ENCODE measurements at places on chromosomes 3 and 15. TPM values are rescaled to one million over a fixed set of nuclear protein-coding genes. Genes with fewer than 3 reads are reported as not detected.

DNA sequence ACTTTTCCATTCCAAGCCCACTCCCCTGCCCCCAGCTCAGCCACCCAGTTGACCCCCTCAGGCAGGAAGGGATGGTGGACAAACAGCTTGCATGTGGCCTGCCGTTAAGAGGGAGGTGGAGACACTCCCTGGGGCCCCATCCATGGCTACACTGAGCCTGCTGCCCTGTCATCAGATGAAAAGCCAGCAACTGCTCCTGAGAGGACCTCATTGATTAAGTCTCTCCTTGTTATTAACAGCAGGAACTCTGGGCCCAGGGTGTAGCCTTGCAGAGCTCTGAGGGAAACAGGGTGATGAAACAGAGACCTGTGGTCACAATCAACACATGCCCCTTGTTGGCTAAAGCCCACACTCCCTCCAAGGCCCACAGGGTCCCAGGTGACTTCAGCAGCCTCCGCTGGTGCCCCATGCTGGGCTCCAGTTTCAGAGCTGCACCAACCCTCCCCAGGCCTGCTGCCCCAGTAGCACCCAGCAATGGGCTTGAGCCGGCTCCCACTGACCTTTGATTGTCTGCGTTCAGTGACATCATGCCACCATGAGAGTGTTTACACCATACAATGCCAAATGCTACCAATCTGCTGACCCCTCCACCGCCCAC, 22.3 kb upstream of the TLE3 start:
- DNase-seq = no peak

DNA sequence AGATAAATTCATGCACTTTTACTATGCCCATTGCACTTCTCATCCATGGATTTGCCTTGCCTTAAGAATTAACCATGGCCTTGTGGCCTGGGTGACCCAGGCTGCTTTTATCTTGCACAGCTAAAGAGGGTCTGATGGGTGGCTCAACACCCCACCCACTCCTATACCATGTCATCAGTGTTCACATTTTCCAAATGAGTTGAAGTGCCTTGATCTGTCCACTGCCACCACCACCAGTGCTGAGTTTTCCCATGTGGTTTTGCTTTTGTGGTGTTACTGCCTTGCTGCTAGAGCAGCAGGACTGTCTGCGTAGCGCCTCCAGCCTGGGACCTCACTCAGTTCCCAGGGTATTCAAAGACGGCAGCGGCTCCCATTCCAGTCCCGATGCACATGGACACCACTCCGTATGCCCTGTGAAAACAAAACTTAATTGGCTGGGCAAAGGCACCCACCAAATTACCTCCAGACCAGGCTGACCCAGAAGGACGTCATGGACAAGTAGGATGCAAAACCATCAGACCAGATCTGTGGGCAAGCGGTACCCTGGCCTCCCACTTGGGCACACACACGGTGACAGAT, 14.1 kb downstream of the ACAA1 start:
- DNase-seq = no peak

DNA sequence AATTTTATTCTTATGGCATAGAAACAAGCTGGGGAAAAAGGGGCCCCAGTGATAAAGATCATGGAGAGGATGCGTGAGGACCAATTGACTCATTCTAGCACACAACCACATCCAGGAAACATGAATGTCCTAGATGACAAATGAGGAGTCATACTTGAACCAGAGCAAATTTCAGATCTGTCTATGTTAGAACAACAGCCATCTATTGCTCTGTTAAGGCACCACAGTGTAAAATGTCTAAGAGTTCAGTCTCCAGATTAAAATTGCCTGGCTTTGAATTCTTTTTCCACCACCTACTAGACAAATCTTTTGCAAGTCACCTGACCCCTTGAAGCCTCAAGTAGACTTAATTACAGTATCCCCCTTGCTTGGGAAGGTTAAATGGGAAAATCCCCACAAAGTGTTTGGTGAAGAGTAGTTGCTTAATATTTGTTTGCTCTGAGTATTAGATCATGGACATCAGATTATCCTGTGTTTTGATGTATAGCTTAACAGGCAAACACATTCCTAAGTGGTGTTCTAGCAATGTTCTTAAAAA, 258.7 kb upstream of the TGFBR2 start:
- no peak for DNase-seq

- no peak for DNase-seq
Measured at GRCh38 chr3:113245761-113246161, 34.4 kb downstream of the BOC start.

DNA sequence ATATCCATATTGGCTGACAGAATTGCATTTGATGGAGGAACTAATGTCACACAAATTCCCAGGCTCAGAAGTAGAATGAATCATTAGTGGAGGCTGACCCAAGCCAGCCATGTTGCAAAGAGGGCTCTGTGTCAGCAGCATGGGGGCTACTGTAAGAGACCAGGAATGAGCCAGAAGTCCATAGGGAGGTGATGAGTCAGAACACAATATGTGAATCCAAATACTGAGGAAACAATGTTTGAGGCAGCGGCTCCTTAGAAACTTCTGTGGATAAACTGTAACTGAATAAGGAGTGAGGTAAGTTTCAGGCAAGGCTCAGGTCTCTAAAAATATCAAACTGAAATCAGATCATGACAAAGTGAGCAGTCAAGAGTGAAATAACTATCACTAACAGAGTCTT, 170.7 kb downstream of the WDR72 start:
- no peak for DNase-seq

GRCh38 chr3:36763850-36764703, at the start of gene DCLK3:
DCLK3 (minus strand) TSS chr3:36764553; CDS start chr3:36764263, 290 bp downstream.
- no peak for DNase-seq

DNA sequence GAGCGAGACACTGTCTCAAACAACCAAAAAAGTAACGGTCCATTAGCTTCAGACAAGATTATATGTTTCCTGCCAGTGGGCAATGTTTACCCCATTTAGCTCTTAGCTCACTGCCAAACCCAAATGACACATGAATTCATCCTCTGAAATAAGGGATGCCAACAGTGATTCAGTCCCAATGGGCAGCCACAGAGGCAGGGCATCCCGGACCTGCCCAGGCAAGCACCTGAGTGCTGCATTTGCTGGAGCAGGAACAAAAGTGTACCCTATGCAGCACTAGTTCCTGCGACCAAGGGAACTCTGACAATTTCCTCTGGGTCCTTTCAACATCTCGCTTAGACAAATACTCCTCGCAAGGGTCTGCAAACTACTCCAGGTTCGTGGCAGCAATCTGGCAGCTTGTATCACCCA, 8.0 kb downstream of the IP6K2 start:
- DNase-seq = no peak

- peak; percentile 10 for DNase-seq
Measured at GRCh38 chr3:109023656-109024254, 70.1 kb upstream of the GUCA1C start.

- DNase-seq = no peak
Measured at GRCh38 chr3:189361103-189361835, 189.5 kb downstream of the TPRG1 start.

- DNase-seq = no peak
Measured at GRCh38 chr3:173891272-173892100, 493.9 kb downstream of the NLGN1 start.

DNA sequence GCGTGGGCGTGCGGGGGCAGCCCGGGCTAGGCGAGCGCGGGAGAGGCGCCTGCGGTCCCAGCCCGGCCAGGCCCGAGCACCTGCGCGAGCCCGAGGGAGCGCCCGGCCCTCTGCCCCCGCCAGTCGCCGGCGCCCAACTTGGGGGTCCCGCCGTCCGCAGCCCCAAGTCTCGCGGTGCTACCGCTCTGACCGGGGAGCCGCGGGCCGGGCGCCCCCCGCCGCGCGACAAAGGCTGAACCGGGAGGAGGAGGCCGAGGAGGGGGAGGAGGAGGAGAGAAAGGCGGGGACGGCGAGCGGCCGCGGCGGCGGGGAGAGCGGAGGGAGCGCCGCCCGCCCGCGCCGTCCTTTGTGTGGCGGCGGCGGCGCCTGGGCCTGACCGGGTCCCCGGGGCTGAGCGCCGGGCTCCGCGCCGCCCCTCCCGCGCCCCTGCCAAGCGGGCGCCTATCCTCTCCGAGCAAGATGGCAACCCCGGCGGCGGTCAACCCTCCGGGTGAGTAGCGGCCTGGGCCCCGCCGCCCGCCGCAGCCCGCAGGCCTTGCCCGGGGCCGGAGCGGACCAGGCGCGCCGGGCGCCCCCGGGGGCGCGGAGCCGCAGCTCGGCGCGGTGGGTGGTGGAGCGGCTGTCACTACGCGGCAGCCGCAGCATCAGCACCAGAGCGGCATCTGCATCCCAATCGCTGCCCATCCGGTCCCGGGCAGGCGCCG, at the start of gene ARNT2:
ARNT2 (plus strand) TSS at position 326 of the 704 bp plus-strand sequence; CDS start at position 460, 134 bp downstream.
- DNase-seq = no peak

DNA sequence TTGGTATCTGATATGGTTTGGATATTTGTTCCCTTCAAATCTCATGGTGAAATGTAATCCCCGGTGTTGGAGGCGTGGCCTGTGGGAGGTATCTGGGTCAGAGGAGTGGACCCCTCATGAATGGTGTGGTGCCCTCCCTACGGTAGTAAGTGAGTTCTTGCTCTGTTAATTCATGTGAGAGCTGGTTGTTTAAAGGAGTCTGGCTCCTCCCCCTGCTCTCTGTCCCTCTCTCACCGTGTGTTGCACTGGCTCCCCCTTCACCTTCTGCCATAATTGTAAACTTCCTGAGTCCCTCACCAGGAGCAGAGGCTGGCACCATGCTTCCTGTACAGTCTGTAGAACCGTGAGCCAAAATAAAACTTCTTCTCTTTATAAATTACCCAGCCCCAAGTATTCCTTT, 246.9 kb upstream of the AGTR1 start:
- DNase-seq = no peak

The IQGAP1 gene
- 157 TPM for total RNA-seq

The PIGZ gene
- 0.89 TPM for total RNA-seq

The ITIH1 gene
- not detected for total RNA-seq

The TMEM108 gene
- not detected for total RNA-seq

The SUSD5 gene
- total RNA-seq = not detected

The AGTR1 gene
- not detected for total RNA-seq

The RARRES1 gene
- not detected for total RNA-seq

The LMAN1L gene
- 0.91 TPM for total RNA-seq

The OCA2 gene
- not detected for total RNA-seq

Measured in T-helper 17 cell (primary cell).